ENCODE measurements at places on chromosomes 11 and 22.

GRCh38 chr11:106105986-106106385 is 28.5 kb downstream of the AASDHPPT start:
- DNase-seq = no peak

DNA sequence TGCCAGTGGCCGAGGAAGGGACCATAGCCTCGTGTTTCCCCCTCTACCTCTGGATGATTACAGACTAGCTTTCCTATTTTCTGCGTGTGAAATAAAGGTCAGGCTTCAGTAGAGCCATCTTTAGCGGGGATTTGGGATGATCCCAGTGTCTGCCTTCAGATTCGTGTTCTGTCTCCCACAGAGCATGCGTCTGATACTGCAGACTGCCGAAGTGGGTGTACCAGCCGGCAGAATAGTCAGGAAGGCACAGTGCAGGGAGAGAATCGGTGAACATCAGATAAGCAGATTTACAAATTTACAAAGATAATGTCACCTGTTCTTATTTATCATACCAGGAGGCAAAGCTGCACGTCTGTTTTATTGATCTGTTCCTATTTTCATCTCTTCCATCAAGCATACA is 11.1 kb downstream of the CTTN start:
- DNase-seq = no peak

DNA sequence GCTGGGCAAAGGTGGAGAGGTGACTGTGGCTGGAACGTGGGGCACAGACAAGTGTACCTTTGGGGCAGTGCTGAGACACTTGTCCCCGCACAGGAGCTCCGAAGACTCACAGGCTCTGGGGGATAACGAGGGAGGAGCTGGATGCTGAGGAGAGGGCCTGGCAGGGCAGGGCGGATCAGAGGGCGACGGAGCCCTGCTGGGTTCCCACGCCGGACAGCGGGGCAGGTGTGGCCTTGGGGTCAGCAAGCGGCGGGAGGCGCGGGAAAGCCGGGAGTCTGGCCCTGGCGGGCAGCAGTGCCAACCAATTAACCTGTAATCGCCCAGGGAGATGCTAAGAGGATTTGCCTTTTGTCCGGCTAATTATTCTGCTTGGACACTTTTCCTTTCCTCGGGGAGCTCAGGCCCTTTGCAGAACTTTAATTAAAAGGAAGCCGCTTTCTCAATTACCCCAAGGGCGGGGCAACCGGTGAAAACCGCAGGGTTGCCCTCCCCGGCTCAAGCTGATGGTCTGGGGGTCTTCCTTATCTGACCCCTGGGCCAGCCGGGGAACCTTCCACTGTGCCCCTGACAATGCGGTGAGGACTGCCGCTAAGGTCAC is 71.5 kb downstream of the WNT7B start:
- DNase-seq = no peak

GRCh38 chr11:27447288-27448183 is 25.1 kb downstream of the LGR4 start:
- no peak for DNase-seq

GRCh38 chr11:107182978-107183377 is 164.7 kb upstream of the GUCY1A2 start:
- DNase-seq = no peak

- DNase-seq = no peak
Measured at GRCh38 chr11:70099578-70100279, 21.6 kb downstream of the ANO1 start.

- no peak for DNase-seq
Measured at GRCh38 chr11:133988686-133989410, 32.1 kb upstream of the IGSF9B start.

GRCh38 chr22:40176921-40177737 is 596 bp upstream of the TNRC6B start:
- DNase-seq = peak; percentile 47

- DNase-seq = peak; percentile 60
Measured at GRCh38 chr11:68840661-68841653, 759 bp downstream of the CPT1A start.

GRCh38 chr22:19598054-19598855 is 74.0 kb upstream of the CLDN5 start:
- no peak for DNase-seq

- DNase-seq = no peak
Measured at GRCh38 chr22:47207846-47208554, 445.6 kb downstream of the TBC1D22A start.

GRCh38 chr11:132692891-132693290 is 839.4 kb downstream of the OPCML start:
- no peak for DNase-seq

DNA sequence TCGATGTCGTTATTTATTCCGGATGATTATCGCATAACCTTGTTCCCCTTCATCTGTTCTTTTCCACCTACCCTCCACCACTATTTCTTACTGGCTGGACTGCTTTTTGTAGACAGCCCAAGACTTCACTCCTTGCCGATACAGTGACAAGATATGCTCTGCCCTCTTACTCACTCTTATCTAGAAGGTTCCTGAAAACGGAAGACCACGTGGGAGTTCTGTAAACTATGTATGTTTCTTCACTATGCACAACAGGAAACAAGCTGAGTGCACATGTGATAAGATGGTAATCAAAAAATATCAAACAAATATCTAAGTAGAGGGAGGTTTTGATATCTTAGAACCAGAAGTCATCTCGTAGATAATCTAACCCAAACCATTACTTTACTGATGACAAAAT is 122.9 kb upstream of the ARHGAP20 start:
- DNase-seq = no peak

GRCh38 chr11:86713552-86713951 is 41.1 kb upstream of the ME3 start:
- DNase-seq = no peak

GRCh38 chr11:45754741-45755140 is 50.2 kb upstream of the SLC35C1 start:
- no peak for DNase-seq

DNA sequence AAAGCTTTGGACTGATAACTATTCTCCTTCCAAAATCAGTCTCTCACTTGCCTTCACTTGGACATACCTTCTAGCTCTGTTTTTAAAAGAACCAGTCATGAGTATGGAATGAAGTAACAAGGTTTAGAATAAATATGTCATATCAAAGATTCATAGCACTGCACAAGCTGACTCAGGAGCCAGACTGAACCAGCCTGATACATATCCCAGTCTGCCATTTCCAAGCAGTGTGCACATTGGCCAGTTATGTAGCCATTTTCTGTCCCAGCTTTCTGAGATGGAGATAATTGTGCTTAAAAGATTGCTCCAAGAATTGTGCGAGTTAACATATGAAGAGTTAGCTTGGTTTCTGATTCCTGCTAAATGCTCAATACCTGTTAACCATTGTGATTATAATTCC is 311.3 kb downstream of the C11orf87 start:
- no peak for DNase-seq

GRCh38 chr11:82733444-82734119 is at the start of gene FAM181B:
Gene FAM181B (minus strand): TSS chr11:82733864. CDS start chr11:82733729, 135 bp downstream.
- peak; percentile 74 for DNase-seq

DNA sequence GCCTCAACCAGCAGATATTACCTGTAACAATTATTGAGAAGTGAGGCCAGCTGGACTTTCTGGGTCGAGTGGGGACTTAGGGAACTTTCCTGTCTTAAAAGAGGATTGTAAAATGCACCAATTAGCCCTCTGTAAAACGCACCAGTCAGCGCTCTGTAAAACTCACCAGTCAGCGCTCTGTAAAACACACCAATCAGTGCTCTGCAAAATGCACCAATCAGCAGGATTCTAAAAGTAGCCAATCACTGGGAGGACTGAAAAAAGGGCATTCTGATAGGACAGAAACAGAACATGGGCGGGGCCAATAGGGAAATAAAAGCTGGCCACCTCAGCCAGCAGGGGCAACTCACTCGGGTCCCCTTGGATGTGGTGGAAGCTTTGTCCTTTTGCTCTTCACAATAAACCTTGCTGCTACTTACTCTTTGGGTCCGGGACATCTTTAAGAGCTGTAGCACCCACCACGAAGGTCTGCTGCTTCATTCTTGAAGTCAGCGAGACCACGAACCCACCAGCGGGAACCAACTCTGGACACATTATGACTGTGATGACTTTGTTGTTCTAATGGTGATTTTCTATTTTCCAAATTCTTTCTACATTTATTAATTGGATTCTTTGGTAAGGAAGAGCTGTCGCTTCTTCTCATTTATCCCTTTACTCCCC is 40.2 kb upstream of the FGF3 start:
- DNase-seq = no peak

DNA sequence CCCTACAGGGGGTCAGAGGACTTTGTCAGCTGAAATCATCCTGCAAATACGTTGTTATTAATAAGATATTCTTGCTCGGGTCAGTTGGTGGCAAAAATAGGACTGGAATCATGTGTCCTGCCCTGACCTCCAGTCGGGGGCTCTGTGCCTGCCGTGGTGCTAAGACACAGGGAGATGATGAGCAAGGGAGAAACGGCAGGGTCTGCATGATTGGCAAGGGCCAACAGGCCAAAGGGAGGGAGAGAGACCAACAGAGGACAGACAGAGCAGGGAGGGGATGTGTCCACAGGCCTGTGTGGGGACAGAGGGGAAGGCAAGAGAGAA is 10.4 kb upstream of the TSKU start:
- no peak for DNase-seq

DNA sequence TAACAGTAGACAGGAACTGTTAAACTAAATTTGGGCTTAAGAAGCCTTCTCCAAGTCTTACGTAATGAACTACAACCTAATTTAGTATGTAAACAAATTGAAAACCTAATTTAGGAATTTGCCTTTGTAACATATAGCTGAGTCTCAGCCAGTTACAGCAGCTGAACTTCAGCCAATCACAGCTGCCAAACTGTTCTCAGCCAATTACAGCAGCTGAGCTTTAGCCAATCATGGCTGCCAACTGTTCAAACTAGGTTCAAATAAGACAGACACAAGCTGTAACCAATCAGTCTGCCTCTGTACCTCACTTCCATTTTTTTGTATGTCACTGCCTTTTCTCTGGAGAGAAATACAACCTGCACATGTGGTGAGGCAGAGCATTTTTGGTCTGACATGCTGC is 95.0 kb upstream of the CD44 start:
- DNase-seq = no peak

DNA sequence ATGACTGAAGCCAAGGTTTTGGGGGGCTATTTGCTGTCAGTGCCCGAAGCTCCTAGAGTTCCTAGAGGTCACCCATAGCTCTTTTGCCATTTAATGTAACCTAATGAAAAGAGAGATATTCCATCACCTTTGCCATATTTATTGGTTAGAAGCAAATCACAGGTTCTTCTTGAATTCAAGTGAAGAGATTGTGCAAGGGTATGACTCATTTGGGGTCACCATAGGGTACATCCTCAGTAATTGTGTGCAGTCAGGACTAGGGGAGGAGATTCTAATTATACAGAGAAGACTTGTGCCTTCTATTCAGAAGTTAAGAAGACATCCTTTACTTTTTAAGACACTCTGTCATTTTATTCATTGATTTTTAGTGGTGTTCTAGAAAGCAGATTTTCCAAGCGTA is 6.9 kb upstream of the PRAME start:
- no peak for DNase-seq

GRCh38 chr22:34866495-34867131 is 199.3 kb upstream of the ISX start:
- no peak for DNase-seq

- no peak for DNase-seq
Measured at GRCh38 chr22:29301716-29302401, 4.6 kb upstream of the GAS2L1 start.

DNA sequence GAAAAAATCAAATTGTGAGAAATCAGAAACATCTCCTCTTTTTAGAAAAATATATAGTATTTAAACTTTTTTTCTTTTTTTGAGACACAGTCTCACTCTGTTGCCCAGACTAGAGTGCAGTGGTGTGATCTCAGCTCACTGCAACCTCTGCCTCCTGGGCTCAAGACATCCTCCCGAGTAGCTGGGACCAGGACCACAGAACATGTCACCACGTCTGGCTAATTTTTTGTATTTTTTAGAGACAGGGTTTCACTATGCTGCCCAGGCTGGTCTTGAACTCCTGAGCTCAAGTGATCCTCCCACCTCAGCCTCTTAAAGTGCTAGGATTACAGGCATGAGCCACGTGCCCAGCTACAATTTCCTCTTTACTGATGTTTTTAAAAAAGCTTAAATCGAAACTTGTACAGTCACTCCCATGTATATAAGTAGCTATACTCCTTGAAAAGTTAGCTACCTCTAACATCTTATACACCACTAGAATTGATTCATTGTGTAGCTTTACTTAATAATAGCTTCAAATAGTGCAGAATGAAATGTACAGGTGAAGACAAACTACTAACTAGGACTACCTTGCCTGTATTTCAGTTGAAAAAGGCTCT is 10.3 kb downstream of the EIF4G2 start:
- no peak for DNase-seq

DNA sequence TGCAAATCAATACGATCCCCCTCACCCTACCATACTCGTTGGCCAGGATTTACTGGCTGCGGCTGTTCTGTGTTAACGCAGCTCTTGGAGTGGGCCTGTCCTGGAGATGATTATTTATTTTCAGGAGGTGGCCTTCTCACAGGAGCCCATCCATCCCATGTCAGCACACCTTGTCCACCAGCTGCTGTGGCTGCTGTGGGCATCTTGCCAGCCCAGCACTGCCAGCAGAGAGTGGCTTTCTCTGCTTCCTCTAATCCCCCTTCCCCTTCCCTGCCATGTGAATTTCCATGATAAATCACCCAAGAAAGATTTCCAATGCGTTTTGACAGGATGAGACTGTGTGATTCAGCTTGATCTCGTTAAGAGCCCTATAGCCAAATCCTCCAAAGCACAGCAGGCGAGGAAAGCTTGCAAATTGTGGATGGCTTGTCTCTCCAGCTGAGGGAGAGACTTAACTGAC is 309.1 kb upstream of the C11orf87 start:
- no peak for DNase-seq

GRCh38 chr11:33514079-33514925 is 186.3 kb downstream of the C11orf91 start:
- no peak for DNase-seq

DNA sequence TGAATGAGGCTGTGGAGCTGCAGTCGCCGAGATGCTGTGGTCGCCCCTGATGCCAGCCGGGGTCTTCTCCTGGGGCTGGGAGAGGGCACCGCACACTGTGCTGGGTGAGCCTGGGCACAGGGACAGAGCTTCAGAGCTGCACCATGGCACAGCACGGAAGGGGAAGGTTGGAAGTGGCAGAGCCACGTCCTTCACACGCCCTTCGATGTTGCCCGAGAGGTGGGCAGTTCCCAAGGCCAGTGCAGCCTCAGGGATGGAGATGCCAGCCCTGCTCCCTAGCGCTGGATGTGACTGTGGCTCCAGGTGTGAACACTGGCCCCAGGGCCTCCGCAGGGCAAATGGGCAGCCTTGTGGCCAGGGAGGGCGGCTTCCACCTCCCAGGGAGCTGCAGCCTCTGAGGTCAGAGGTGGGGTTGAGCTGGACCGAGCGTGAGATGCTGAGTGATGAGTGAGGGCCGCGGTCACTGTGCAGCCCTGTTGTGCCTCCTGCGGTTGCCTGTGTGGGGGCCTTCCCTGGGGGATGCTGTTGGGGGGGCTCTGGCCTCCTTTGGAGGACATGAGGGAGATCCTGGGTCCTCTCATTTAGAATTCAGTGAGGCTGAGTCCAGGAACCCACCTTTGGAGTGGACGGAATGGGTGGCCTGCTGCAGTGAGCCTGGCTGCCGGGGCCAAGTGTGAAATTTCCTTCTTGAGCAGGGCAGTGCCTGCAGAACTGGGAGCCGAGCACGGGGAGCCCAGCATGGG is 1090.0 kb downstream of the BRD1 start:
- peak; percentile 13 for DNase-seq

- no peak for DNase-seq
Measured at GRCh38 chr11:7694235-7694634, 12.0 kb downstream of the OVCH2 start.

- DNase-seq = no peak
Measured at GRCh38 chr11:824292-824880, 3.3 kb upstream of the CRACR2B start.

- no peak for DNase-seq
Measured at GRCh38 chr11:79541466-79541865, 100.6 kb upstream of the TENM4 start.
